ENCODE measurements at places on chromosomes 1 and 21.

GRCh38 chr1:59128239-59128736 lies 168.6 kb upstream of the FGGY start:
- DNase-seq = no peak

DNA sequence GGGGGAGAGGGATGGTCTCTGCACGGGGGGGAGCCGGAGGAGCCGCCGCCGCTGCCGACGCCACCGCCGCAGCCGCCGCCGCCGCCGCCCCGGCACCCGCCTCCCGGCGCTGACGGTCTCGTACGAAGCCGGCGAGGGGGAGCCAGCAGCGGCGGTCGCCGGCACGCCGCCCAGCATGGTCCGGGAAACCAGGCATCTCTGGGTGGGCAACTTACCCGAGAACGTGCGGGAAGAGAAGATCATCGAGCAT lies 311 bp downstream of the SPEN start:
- DNase-seq = no peak

- no peak for DNase-seq
Observed at GRCh38 chr1:217857061-217857460, 225.9 kb downstream of the SPATA17 start.

DNA sequence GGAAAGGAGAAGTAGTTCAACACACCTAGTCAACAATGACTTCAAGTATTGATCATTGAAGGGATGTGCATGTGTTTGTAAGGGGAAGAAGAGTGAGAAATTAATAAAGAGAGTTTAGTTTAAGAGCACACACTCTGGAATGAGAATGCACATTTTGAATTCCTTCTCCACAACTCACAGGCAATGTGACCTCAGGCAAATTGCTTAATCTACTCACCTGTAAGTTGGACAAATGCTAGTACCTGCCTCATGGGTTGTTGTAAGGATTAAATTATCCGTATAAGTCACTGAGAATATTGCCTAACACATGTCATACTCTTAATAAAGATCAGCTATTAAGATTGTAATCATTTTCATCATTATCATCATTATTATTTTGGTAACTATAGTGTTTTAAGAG lies 204.0 kb upstream of the NFIA start:
- no peak for DNase-seq

DNA sequence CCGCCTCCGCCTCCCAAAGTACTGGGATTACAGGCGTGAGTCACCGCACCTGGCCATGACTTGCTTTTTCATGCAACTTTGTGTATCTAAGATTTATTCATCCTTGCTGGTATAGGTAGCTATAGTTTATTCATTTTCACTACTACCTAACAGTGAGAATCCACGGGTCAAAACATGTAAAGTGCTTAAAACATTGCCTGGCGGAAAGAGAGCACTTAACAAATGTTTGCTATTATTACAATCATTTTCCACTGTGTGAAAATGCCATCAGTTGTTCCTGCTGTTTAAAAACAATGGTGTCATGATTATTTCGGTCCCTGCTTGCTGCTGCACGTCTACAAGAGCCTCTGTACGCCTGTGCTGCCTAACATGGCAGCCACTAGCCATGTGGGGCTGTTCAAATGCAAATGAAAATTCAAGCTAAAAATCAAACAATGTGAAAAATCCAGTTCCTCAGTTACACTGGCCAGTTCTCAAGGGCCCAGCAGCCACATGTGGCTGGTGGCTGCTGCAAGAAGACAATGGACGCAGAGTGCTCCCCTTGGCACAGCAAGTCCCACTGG lies 65.1 kb downstream of the CLSTN1 start:
- DNase-seq = no peak

DNA sequence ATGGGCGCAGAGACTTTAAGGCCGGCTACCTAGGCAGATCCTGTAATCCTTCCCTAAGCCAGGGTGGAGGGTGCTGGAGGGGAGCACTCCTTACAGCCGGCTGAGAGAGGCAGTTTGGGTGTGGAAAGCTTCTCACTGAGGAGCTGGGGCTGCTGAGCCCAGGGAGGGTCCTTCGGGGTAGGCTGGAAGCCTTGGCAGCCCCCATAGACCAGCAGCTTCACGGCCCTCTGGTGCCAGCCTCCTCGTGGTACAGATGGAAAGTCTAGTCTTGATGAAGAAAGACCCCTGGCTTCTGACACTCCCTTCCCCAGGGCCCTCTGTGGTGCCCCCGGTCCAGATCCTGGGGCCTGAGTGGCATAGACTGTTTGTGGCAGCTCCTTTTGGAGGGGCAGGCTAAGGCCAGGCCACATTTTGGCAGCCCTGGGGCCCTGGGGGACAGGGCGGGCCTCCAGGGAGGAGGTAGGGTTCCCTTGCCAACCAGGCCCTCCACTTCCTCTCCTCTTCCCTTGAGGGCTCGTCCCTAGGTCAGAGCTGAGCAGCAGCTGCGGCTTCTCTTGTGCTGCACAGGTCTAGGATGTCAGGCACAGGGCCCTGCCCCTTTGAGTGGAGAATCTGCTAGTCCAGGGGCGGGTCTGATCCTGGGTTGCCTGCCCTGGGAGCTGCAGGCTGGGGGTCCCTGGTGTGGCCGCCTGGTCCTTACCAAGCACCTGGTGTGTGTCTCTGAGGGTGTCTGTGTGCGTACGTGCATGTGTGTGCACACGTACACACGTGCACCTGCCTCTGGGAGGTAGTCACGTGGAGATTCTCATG lies 4.8 kb downstream of the AMPD2 start:
- peak; percentile 30 for DNase-seq

DNA sequence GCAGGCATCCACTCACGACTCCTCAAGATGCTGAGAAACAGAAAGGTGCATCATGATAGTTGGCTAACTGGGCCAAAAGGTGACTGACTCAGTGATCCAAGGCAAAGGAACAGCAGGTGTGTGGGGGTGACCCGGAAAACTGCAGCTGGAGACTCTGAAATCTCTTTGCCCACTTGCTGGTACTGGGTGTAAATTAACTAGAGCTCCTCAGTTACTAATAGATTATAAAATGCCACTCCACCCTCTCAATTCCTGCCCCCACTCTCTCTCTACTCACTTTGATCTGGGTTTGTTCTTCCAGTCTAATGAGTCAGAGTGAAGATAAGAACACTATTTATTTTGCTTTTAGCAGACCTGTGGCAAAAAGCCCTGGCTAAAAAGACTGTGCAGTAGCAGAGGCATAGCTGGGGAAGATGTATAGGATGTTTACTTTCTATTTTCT lies 7.2 kb upstream of the PIGC start:
- DNase-seq = peak; percentile 51

DNA sequence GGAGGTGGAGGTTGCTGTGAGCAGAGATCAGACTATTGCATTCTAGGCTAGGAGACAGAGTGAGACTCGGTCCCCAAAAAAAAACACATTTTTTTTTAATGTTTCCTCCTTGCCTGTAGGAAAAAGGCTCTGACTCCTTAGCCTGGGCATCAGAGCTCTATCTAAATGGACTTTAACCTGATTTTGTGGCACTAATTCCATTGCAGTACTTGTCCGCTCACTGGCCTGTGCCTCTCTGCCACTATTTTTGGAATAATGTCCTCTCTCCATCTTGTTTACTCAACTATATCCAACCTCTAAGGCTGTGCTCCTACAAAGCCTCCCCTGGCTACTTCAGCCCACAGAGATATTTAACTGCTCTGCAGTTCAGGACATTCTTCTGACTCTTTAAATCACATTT lies 26.5 kb downstream of the METTL18 start:
- DNase-seq = no peak

GRCh38 chr21:15001113-15001512 lies 63.7 kb downstream of the NRIP1 start:
- DNase-seq = no peak

- DNase-seq = no peak
Observed at GRCh38 chr1:199298825-199299224, 660.0 kb downstream of the PTPRC start.

DNA sequence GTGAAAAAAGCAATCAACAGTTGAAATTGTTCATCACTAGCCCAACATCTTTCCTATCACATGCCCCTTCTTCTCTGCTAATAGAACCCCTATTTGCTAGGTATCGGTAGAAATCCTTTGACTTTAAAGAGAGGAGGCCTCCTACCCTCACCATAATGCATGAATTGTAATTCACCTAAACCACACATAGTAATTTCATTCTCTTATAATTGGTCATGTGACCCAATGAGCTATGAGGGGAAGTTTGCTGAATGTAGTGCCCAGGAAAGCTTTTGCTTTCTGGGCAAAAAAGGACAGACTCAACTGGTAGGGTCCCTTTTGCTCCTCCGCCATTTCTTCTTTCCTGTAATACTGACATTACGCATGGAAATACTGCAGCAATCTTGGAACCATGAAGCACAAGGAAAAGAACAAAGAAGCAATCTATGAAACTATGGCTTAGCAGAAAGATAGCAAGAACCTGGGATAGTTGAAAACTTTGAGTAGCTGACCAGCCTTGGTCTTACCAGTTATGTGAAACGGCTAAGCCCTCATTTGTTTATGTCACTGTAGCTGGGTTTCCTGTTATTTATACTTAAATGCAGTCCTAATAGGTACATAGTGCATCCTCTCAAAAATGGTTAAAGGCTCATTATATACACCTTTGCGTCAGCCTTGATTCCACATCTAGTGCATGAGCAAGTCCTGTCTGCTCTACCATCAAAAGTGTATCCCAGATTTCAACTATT lies 10.2 kb upstream of the CHI3L2 start:
- DNase-seq = no peak

Measured in CD4-positive, alpha-beta T cell treated with Interleukin-6 at 100 ng/mL for 8 hours (primary cell).